ENCODE measurements at places on chromosomes 11 and 22. TPM values are rescaled to one million over a fixed set of nuclear protein-coding genes. Genes with fewer than 3 reads are reported as not detected.
A peak's percentile ranks its signal among the peaks of the same experiment; 100 is the strongest.

FAM181B gene
- not detected for total RNA-seq

LRRC75B gene
- total RNA-seq, result 31.3 TPM

DNA sequence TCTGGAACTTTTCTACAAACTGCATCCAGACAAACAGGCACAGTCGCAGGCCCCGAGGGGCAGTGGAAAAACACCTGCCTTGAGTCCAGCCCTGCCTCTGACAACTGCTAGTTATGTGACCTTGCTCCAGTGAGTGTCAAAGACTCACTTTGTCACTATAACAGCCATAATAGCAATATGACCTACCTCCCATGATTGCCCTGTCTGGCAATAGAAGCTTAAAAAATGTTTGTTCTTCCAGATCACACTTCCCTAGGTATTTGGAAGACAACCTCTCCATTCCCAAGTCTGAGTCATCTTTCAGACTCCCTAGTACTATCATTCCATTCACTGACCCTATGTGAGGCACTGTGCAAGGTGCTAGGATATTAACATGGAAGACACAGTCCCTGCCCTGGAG, 74.5 kb downstream of the RPL27A start:
- DNase-seq, result no peak

GRCh38 chr11:109775686-109776085, 317.5 kb upstream of the ZC3H12C start:
- DNase-seq, result no peak

- no peak for DNase-seq
These were observed 178.8 kb downstream of the ST3GAL4 start for GRCh38 chr11:126534141-126534805.

ASCL2 gene
- total RNA-seq, result not detected

- peak; percentile 63 for DNase-seq
These were observed at the start of gene RCN1 for GRCh38 chr11:32090545-32091370. RCN1 (plus strand) TSS chr11:32091074; CDS start chr11:32091197, 123 bp downstream.

OR52I2 gene
- not detected for total RNA-seq

GRCh38 chr11:102347462-102348370, 702 bp downstream of the BIRC2 start:
- peak; percentile 53 for DNase-seq

GRCh38 chr11:30586251-30587144, at the start of gene MPPED2:
MPPED2 (minus strand) TSS chr11:30586353; CDS start chr11:30580373, 5,980 bp downstream.
- DNase-seq, result peak; percentile 24

GRCh38 chr22:46456818-46457163, 80.6 kb downstream of the CELSR1 start:
- DNase-seq, result no peak
